ENCODE measurements at places on chromosomes 2 and 18.

- no peak for DNase-seq
These were observed 222.0 kb downstream of the TMEM182 start for GRCh38 chr2:102983786-102984185.

DNA sequence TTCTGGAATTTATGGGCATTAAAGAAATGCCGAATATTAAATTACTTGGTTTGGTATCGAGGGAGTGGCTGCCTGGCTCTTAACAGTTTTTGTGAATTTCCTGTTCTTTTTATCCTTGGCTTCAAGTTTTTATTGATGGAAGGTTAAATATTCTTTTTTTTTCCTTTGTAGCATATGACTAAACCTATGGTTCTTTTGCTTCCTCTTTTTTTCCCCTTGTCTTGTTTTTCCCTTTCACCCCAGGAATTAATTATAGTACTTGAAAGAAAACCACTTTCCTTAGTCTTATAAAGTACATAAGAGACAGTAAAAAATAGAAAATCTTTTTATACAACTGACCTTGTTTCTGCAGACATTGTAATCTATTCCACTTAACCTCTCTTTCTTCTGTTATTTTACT lies 42.4 kb downstream of the MGAT5 start:
- DNase-seq = no peak

GRCh38 chr2:196046123-196046917 lies 22.3 kb downstream of the DNAH7 start:
- DNase-seq = no peak

GRCh38 chr2:240876035-240876474 lies 7.4 kb downstream of the AGXT start:
- no peak for DNase-seq
